T-helper 2 cell (primary cell): ENCODE measurements at places on chromosomes 6 and 20.
A peak's percentile ranks its signal among the peaks of the same experiment; 100 is the strongest.

DNA sequence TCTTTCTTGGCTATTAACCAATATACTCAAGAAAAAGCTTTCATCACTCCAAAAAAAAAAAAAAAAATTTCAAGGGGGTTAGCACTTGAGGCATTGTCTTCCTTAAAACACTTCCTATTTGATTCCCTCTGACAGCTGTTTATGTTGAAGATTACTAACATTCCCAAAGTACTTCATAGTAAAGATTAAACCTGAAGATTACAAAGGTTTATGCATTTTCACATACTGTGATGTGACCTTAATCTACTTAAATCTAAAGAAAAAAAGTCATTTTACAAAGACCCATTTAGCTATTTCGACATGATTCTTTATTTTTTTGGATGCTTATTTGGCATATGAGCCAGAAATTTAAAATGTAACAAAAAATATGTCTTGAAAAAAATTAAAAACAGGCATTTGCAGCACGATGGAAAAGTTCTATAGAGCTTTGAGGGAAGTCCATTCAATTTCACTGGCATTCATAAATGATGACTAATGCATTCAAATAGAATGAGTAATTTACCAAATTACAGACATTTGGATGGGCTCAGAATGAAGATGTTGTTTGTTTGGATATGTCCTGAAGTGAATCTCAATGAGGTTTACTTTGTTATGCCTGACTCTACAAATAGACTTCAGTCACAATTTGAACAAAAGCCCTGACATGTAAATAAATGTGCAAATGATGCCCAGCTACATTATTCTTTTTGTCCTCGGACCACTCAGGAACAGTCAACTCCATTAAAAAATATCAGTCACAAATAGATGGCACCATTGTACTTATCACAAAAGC, 674.6 kb upstream of the MARCKS start:
- DNase-seq: no peak

- no peak for DNase-seq
Observed at GRCh38 chr6:150299873-150300485, 68.8 kb upstream of the IYD start.

GRCh38 chr20:2658414-2659354, 5.3 kb downstream of the IDH3B start:
- no peak for DNase-seq

DNA sequence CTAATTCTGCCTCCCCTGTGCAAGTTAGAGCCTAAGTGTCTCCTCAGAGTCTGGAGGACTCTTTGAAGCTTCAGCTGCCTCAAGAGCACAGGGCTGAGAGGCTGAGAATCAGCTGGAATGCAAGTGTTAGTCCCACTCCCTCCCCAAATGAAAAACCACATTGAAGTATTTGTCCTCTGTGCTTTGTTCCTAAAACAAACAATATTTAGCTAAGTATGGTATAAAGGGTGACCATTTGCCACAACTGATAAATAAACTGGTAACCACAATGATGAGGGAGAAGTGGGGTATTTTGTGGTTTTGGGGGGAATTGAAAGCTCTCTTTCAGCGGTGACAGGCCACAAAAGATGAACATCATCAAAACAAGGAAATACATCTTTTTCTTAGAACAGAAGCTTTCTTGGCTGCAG, 91.7 kb upstream of the HDDC2 start:
- no peak for DNase-seq

DNA sequence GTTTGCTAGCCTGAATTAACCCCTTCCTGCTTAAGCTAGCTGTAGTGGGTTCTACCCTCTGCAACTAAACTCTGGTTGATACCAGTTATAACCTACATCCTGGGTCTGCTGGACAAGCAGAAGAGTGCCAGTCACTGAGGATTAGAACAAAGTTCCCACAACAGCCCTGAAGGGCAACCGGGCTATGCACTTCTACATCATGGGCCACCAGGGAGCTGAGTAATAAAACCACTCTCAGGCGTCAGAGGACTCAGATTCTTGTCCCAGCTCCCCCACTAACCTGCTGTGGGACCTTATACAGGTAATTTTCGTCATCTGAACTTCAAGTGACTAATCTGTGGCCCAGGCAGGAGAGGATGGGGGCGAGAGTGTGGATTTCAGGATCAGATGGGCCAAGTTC, 56.8 kb downstream of the EYA2 start:
- no peak for DNase-seq

DNA sequence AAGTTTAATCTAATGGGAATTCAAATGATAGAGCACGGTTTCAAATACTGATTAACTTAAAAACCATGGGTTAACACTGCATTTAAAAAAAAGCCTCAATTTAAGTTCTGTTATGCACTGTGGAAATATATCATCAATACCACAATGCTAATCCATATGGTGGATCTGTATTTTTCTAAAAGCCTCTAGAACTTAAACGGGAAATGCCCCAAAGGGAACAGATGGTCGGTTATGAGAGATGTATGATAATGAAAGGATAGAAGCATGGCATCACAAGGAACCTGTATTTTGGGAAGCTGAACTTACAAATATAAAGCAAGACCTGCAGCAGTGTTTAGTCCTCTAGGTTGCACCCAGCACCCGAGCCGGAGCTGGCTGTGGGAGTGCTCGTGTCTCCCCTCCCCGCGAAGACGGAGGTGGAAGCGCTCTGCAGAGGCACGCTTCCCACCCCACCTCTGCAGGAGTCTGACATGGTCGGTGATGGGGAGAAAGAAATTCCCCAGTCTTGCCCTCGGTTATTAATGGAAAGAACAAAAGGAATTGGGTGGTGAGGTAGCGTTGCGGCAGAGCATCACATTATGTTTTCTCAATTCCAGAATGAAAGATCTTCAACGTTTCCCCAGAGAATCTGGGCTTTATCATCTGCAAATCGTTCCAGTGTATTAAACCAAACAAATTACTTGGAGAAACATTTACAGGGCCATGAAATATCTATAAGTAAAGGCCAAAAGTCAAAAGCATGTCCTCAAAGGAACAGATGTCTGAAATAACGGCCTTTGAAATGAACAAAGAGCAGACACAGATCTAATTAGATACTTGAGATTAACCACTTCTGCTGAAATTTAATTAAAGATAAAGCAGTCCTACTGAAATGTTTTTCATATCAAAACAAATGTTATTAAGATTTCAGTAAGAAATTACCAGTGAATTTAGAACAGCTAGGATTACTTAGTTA, 103.1 kb upstream of the POPDC3 start:
- no peak for DNase-seq

DNA sequence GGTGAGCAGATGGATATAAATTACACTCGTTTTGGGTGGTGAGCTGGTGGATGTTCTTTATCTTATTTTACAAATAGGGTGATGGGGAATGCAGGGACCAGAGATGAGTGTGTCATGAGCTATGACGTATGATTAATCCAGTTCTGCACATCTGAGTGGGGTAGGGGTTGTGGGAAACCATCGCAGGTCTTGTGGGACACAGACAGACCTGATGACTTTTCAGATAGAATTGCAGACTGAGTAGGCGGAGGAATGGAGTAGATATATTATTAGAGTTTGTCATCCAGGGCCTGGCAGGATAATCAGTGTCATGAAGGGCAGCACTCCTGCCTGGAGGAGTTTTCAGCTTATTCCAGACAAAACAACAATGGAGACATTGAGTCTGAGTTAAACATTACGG, 12.9 kb upstream of the DSP start:
- DNase-seq: no peak

- DNase-seq: peak; percentile 81
Observed at GRCh38 chr6:118725944-118726343, 74.6 kb upstream of the CEP85L start.

DNA sequence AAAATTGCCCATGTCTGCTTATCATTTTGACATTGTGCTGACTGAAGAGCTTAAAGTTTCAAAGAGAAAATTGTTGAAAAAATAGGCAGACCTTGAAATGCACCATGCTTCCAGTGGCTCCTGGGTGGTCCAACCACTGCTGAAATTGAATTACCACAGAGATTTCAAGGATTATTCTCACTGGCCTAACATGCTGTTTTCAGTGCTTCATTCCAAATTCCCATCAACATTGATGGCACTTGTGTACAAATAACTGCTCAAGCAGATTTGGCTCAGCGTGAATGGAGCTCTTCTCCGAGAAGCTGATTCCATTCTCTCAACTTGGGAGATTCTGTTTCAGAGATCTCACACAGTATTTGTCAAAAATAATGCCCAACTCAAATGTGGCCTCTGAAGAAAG, 75.5 kb downstream of the LAMA4 start:
- DNase-seq: no peak

- DNase-seq: no peak
Observed at GRCh38 chr20:52439375-52439774, 247.8 kb upstream of the ZFP64 start.

GRCh38 chr6:142387997-142388815, 86.4 kb downstream of the ADGRG6 start:
- DNase-seq: no peak

DNA sequence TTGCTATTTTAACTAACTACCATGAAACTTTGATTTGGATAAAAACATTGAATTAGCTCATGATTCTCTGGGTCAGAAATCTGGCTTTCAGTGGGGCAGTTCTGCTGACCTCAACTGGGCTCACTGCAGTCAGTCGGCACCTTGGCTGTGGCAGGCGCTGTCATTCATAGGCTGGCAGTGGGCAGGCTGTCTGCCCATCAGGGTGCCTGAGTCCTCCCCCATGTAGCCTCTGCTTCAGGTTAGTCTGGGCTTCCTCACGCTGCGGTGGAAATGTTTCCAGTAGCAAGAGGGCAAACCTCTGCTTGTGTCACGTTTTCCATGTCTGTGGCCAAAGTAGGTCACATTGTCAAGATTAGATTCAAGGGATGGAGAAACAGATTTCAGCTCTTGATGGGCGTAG, 251.0 kb upstream of the TCF21 start:
- DNase-seq: no peak

DNA sequence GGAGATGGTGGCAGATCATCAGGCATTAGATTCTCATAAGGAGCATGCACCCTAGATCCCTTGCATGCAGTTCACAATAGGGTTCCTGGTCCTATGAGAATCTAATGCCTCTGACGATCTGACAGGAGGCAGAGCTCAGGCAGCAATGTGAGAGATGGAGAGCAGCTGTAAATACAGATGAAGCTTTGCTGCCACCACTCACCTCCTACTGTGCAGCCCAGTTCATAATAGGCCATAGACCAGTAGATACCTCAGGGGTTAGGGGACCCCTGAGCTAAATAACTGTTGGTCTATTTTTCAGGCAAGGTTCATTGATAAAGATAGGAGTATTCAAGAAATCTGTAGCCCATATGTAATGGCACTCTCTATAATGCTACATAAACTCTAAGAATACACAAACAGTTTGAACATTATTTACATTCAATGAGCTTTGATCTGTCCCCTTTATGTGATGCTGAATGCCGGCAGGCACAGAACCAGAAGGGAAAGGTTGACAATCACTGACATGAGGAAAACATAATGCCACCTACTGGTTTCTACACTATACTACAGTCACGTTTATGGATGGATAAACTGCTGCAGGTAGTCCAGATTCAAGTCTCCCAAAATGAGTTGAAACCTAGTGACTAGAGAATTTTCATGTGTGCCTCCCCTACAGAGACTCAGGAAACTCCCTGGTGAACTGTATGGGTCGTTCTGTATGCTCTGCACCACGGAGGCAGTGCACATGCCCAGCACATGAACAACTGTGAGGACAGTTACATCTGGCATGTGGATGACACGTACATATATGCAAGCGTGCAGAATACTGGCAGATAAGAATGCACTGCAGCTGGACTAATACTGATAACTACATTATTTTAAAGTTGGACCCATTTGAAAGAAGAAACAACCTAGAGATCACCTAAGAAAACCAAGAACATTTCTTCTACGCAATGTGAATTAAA, 72.0 kb downstream of the DST start:
- DNase-seq: no peak

DNA sequence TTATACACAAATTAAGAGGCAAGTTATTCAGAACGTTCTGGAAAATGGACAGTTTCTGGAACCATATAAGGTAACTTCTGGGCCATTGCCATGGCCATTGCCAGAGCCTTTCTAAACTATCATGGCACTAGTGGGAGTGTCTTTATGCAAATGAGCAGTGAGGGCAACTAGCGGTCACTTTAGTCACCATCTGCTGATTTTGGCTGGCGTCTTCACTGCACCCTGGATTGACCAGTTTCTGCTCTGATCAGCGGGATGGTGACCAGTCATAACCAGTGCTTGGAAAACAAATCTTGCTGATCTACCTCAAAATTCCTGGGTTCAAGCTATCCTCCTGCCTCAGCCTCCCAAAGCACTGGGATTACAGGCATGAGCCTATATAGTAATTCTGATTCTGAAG, 7.3 kb upstream of the SNTA1 start:
- DNase-seq: no peak

- no peak for DNase-seq
Observed at GRCh38 chr6:96716221-96716620, 121.1 kb downstream of the GPR63 start.

DNA sequence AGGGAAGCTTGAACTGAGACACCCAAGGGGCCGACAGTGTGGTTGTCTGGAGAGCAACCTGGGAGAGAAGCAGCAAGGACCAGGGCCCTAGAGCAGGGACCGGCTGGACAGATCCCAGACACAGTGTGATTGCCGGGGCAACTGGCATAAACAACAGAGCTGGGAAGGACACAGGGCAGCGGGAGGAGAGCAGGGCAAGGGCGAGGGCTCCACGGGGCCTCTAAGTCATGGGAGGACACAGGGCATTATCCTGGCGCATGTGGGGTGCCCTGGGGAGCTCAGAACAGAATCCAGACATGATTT, 31.1 kb upstream of the CCR6 start:
- no peak for DNase-seq

DNA sequence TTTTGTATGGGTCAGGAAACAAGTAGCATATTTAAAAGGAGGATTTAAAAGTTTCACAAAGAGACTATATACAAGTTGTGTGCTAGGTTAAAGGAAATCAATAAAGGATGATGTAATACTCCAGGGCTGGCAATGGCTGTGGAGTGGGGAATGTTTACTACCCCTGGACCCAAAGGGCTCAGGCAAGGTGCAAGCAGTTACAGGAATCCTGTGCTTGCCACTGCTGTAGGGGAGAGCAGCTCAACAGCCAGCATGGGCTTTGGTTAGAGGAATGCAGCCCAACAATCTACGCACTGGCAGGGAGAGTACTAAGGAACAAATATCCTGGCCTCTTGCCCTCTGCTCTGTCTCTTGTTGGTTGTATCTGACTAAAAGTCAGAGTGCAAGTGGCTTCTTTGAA, 1642.2 kb downstream of the KHDRBS2 start:
- no peak for DNase-seq

DNA sequence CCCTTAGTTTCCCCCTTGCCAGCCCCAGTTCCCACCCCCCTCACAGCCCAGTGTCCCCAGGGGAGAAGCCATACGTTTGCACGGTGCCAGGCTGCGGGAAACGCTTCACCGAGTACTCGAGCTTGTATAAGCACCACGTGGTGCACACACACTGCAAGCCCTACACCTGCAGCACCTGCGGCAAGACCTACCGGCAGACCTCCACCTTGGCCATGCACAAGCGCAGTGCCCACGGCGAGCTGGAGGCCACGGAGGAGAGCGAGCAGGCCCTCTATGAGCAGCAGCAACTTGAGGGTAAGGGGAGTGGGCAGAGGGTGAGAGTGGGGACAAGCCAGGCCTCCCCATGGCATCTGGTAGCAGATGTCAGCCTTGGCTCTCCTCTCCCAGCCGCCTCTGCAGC, 5.1 kb upstream of the DEF6 start:
- no peak for DNase-seq

DNA sequence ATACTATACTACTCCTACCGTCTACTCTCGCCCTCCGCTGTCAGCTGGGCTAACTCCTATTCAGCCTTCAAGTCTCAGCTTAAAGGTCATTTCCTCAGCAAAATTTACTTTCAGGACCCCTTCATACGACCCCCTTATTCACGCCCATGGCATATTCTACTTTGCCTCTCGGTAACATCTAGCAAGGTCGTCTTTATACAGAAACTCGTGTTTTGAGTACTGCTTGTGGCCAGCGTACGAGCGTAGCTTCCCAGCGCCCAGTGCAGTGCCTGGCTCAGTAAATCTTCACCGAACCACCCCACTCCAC, 546 bp downstream of the CRNKL1 start:
- DNase-seq: peak; percentile 48
